ENCODE measurements at places on chromosomes 12 and 14.

GRCh38 chr12:108307006-108307405 lies 32.1 kb downstream of the CMKLR1 start:
- no peak for DNase-seq

- no peak for DNase-seq
These were observed 34.7 kb downstream of the LRCOL1 start for GRCh38 chr12:132575661-132576060.

- DNase-seq, result no peak
These were observed 31.6 kb downstream of the SPTLC2 start for GRCh38 chr14:77584809-77585208.

GRCh38 chr14:72535485-72535884 lies 358.4 kb downstream of the DPF3 start:
- no peak for DNase-seq

DNA sequence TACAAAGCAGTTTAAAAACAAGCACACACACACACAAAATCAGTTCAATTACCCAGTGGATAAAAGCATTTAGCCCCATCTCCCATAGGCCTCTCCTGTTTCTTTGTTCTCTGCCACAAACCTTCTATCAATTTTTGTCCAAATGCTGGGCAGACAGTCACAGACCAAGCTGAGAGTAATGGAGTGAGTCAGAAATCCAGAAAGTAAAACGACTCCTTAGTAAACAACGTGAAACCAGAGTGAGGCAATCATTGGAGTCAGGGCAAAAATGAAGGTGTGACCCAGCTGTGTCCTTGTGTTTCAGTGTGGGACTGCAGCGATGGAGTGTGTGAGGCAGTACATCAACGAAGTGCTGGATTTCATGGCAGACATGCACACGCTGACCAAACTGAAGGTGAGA lies 102.0 kb downstream of the PRIMA1 start:
- no peak for DNase-seq

Measured in WERI-Rb-1 (cell line).